SW480 (cell line): ENCODE measurements at places on chromosomes 16 and 17.

- peak; percentile 25 for DNase-seq
Observed at GRCh38 chr17:68248199-68248825, 469 bp downstream of the AMZ2 start.

DNA sequence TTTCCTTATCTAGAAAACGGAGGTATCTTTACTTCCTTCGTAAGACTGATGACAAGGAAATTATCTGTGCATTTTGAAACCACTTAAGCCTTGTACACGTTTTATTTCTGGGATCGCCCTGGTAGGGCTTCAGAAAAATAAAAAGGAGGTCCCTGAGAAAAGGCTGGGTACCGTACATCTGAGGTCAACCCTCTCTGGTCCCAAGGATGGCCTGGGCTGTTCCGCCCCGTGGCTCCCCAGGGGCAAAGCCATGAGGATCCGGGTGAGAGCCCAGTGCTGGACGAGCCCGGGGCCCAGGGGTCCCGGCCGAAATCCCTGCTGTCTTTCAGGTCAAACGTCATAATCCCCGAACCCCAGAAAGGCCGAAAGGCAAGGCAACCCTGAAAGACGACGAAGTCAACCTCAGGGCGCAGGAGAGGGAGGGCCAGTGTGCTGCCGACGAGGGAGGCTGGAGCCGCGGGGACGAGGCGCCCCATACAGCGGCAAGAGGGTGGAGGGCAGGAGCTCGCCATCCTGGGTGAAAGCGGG lies 656 bp upstream of the FUS start:
- no peak for DNase-seq

DNA sequence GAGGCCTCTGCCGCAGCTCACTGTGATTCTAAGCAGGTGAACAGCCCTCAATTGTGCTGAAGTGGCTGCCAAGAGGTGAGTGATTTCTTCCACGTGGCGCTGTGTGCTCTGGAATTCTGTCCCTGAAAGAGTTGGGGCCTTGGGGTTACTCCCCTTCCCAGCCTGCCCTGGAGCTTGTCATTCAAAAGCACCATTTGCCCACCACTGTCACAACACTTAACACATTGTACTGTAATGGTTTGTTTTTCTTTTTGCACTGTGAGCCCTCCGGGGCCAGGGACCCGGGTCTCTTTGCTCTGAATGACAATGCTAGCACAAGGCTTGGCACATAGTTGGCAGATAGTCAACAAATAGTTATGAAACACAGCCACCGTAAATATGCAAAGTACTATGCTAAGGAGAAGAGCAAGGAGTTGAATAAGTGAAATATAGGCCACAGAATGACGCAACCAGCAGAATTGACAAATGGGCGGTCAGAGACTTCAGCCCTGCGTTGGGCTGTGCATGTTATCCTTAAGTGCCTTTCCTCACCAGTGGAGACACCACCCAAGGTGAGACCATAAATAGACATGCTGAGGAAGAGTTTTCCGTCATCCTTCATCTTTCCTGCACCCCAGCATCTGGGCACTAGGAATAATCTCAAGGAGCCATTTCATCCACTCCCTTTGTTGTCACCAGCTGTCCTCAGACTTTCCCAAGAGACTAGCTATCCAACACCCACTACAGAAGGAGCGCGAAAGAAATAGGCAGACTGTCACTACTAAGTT lies 112.0 kb upstream of the DNAH9 start:
- DNase-seq, result no peak

- no peak for DNase-seq
Observed at GRCh38 chr16:77414752-77415231, 20.0 kb downstream of the ADAMTS18 start.

DNA sequence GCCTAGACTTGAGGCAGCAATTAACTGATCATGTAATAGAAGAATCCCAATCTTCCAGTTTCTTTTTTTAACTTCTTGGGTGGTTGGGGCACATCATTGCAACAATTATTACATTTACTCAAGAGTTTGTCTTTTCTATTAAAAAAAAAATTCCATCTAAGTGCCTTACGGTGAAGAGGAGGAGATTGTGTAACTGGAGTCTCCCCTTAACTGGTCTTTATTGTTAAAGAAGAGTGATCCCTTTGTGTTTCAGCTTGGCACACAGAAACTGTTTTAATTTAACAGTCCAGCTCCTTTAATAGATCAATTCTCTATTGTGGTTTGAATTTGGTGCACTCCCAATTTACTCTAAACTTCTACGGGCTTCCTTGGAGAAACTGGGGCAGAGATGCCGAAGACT lies 75.2 kb downstream of the FTO start:
- DNase-seq, result no peak

DNA sequence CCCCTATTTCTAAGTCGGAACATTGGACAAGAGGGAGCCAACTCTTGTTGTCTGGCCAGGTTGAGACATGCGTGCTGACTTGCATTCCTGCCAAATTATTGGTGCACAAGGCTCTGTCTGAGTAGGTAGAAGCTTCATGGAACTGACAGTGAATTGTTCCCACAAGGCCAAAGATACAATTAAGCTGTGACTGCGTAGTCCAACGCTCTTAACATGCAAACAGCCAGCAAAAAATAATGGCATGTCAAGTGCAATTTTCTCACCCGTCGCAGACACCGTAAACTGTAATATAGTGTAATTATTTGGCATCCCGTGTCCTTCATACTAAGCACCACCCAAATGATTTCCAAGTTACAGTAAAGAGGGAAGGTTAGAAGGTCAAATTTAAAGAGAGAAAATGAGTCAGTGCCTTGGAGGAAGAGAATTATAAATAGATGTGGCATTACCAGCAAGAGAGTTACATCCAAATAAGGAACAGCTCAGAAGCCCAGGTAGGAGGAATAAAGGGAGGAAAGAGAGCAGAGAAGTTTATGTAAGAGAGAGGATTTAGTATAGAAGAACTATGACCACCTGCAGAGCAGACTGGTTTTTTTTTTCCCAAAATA lies 21.8 kb downstream of the CDH8 start:
- no peak for DNase-seq

- DNase-seq, result no peak
Observed at GRCh38 chr16:74867281-74867849, 92.7 kb upstream of the FA2H start.

GRCh38 chr17:54992797-54993639 lies 24.5 kb downstream of the STXBP4 start:
- DNase-seq, result peak; percentile 66

DNA sequence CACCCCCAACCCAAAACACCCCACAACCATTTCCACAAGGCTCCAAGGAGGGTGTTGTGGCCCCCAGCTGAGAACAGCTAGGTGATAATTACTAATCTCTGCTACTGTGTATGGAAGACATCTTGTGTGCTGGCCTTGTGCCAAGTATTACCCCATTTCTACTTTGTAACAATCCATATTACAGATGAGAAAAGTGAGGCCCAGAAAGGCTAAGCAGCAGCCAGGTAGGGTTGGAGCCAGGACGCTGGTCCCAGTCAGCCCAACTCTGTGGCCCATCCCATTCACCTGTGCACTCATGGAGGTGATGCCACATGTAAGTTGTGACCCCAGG lies 12.4 kb upstream of the PEMT start:
- no peak for DNase-seq

DNA sequence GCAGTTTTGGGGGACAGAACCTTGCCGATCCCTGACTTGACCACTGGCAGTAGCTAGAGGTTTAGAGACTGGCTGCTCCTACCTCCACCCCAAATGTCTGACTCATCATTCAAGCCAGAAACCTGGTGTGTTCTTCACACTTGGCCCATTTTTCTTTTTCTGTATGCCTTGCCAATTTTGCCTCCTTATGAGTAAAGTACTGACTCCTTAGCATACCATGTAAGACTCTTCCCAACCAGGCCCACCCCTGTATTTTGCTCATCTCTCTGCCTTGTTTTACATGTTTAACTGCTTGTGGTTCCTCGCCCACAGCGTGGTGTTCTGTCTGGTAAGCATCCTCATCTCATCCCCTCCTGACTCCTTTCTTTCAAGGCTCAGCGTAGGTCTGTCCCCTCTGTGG lies 37.9 kb downstream of the NUP88 start:
- DNase-seq, result no peak

- no peak for DNase-seq
Observed at GRCh38 chr17:34542700-34543336, 36.6 kb upstream of the TMEM132E start.

GRCh38 chr17:44309472-44309871 lies 1.1 kb downstream of the RUNDC3A start:
- peak; percentile 69 for DNase-seq

DNA sequence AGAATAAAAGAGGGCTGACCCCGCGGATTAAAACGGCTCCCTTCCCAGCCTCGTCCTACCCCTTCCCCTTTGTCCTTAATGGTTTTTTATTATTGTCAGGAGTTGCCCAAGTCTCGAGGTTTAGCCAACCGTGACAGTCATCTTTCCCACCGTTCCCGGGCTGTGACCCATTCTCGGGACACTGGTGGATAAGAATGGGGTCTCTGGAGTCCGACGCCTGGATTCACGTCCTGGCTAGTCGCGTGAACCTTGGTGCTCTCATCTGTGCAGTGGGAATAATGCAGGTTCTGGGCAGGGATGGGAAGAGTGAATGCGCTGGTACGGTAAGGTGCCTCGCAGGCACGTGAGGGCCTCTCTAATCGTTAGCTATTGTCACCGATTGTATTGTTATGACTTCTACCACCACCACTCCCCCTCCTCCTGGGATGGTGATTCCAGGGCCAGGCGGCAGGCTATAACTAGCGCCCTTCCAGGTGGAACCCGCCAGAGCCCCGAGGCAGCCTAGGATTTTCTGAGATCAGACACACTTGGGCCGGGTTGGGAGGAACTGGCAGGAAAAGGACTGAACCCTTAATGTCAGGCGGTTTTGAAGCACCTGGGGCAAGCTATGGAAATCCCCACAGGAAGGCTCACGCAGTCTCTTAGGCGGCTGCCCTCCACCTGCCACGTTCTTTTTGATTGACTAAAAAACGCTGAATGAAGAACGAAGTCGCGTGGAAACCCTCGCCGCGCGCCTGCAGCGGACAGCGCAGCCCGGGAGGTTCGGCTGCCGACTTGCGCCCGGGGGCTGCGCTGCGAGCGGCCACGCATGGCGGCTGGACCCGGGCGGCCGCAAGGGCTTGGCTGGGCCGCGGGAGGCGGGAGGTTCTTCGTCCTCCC lies 2.7 kb downstream of the HS3ST3B1 start:
- DNase-seq, result no peak

DNA sequence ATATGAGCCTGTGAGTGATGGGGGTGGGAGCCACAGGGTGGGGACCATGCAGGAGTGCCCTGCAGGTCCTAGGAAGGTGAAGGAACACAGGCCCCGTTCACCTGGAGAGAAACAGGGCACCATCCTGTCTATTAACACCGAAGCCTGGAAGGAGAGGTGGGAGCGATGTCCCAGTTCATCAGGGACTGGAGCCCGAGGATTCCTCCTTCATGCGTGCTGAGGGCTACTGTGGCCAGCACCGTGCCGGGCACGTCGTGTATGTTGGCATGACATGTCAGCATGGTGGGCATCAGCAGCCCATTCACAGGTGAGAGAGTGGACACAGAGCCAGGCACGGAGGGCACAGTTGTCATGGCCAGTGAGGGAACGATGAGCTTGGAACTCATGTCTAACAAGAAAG lies 1.4 kb downstream of the WFIKKN2 start:
- DNase-seq, result no peak

GRCh38 chr17:1251866-1252608 lies 18.2 kb upstream of the BHLHA9 start:
- no peak for DNase-seq

DNA sequence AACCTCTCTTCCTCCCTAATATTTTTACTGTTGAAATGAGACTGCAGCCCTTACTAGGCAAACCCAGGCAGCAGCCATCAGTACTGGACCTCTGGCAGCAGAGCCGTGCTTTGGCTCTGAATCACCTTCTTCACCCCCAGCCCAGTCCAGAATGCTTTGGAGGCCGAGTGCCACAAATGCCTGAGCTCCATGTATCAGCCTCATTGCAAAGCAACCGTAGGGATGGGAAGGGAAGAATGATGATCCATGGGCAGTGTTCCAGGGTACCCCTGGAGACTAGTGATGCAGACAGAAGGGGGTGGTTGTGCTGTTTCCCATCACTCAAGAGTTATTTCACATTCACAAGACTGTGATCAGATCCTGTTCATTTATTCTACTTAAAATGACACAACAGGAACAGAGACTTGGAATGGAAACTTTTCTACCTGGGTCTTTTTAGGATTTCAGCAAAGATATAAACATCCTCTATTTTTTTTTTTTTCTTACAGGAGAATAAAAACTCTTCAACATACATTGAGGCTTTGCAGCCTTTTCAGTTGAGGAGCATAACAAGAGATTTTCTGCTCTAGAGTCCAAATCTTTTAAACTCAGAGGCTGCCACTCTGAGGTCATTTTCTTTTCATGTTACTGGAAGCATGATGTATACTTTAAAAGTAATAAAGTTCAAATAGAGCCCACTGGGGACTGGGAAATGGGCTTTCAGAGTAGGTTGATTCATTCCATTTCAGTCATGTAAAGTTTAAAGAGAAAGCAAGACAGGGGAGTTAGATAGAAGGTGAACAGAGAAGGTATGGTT lies 138.3 kb downstream of the KCNJ2 start:
- no peak for DNase-seq

GRCh38 chr16:75005697-75006096 lies 6.9 kb downstream of the ZNRF1 start:
- DNase-seq, result no peak

GRCh38 chr16:69522041-69522578 lies 43.7 kb upstream of the NFAT5 start:
- no peak for DNase-seq

GRCh38 chr16:47713225-47713595 lies 252.1 kb downstream of the PHKB start:
- DNase-seq, result no peak

- DNase-seq, result no peak
Observed at GRCh38 chr17:31096106-31096436, 1.3 kb downstream of the NF1 start.

DNA sequence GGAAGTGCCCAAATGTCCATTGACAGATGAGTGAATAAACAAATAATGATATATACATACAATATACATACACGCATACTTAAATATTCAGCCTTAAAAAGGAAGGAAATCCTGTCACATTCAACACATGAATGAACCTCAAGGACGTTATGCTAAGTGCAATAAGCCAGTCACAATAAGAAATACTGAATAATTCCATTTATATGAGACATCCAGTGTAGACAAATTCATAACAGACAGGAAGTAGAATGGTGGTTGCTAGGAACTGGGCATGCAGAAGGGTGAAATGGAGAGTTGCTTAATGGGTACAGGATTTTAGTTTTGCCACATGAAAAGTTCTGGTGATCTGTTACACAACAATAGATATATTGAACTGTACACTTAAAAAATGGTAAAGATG lies 8.8 kb upstream of the ITGB4 start:
- no peak for DNase-seq

DNA sequence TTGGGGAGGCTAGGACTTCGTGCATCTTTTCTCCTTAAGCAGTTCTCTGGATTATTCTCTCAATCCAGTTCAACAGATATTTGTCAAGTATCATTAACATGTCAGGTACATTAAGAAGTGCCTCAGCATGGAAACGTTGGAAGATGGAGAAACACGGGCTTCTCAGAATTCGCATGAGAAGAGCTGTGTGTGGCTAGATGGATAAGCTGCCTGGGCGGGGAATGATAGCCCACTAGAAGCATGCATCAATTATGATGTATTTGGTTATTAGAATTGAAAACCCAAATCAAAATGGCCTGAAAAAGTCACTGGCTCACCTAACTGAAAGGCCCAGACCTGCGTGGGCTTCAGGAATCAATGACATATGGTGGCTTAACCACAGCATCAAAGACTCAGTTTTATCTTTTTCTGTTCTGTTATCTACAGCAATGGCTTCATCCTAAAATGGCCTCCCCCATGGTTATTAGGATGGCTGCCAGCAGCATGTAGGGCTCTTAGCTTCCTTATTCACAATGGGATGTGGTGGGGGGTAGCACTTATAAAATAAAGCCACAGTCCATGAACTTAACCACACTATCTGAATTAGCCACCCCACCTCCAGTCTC lies 43.9 kb downstream of the MMD start:
- no peak for DNase-seq
